IPS DF 19.7 (cell line): ENCODE measurements at places on chromosomes 3 and 15.

DNA sequence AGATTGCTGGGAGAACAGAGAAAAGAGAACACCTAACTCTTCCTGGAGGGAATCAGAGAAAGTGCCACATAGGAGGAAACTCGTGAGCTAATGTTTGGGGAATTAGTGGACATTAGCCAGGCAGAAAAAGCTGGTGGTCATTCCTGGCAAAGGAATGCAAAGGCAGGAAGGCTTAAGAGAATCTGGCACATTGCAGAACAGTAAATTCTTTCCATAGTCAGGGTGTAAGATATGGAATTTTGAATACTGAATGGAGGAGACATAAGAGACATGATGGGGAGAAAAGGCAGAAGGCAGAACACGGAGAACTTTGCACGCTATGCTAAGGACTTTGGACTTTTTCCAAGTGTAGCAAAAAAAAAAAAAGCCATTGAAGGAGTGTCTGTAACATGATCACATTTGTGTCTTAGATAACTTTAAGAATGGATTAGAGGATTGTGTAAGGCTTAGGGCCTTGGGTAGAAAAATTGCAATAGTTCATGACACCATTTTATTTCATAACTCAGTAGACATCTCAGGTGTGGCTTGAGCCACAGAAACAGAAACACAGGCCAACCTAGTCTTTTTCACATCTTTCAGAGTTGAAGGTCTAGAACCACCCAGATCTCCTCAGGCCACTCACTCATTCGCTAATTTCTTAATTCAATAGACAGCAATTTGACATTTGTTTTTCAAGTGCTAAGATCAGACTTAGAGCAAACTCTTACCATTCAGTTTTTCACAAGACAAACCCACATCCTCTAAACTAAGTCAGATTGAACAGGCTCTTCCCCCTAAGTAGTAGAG, 31.2 kb upstream of the CCDC80 start:
- no peak for DNase-seq

DNA sequence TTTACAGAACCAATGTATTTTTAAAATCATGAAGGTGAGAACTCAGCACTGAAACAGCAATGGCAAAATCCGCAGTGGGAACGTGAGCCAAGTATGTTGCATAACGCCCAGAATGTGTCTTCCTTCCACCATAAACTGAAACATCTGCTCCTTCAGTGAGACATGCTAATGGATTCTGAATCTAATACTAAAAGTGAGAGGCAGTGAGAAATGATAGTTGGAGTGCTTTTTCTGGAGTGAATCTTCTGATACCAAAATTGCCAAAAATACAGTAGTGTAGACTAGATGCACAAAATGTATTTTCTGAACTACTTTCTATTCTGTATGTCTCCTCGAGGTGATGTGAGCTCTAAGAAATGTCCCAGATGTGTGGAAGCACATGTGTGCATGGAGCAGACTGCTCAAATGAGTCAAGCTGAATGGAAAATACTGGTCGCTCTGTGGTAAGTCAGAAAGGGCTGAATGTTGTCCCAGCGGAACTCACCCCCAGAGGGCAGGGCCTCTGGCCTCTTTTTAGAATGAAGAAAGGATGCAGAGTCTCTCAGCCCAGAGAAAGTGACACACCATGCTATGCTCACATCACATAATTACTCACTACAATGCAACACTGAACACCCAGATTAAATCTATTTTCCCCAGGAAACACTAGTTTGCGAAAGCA, 73.0 kb downstream of the ATP10A start:
- no peak for DNase-seq

- DNase-seq, result no peak
These were observed 5.9 kb upstream of the ABHD10 start for GRCh38 chr3:111972891-111973290.

DNA sequence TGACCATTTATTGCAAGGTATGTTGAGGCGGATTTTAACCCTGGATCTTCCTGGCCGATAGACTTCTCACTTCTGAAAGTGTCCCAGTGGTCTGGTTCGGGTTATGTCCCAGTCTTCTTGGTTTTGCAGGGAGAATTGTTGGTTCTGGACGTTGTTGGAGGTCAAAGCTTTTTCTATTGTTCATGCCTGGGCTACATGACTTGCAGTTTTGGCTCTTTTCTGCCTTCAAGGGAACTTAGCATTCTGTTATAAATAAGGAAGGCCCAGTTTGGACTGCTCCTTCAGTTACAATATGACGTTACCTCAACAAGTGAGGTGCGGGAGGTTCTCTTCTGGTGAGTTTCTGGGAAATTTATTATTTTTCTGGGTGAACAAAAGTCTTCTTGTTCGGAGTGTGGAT, 614.3 kb downstream of the DIPK2A start:
- DNase-seq, result no peak

GRCh38 chr3:49020330-49021212, 1.4 kb upstream of the NDUFAF3 start:
- DNase-seq, result no peak

DNA sequence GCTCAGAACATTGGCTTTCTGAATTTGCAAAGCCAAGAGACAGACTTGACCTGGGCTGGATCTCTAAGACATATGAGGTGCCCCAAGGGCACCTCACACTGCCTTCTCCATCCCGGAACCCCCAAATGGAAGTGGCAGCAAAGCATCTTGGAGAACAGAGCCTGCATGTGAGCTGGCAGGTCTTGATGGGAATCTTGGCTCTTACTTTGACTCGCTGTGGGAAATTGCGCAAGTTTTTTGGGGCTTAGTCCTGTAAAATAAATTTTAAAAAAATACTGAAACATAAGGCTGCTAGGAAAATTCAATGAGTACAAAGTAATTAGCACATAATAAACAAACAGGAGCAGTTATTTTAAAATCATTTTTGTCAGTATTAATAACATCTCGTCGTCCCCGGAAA, 13.7 kb upstream of the SEC22A start:
- no peak for DNase-seq

GRCh38 chr3:170476291-170476690, 57.6 kb downstream of the CLDN11 start:
- no peak for DNase-seq

DNA sequence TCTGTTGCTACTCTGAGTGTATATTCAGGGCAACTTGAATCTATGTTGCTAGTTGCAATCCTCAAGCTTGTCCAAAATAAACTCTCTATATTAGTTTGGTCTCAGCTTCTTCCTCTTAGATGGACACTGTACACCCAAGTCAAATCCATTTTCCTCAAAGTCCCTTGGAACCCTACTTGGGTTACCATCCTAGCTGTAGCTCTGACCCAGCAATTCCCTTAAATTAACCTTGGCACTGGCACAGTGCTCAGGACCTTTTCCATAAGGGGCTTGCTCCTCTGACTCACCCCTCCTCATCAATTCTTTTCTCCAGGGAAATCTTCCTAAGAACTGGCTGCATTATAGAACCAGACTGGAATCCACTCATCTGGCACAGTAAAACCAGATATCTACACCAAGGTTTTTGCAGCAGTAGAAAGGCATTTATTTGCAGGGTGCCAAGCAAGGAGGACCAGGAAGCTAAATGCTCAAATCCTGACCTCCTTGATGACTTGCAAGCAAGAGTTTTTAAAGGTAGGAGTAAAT, 44.9 kb upstream of the B3GALNT1 start:
- no peak for DNase-seq

GRCh38 chr3:167814441-167814951, 79.0 kb downstream of the SERPINI1 start:
- DNase-seq, result no peak

- DNase-seq, result no peak
These were observed 72.0 kb downstream of the DHX30 start for GRCh38 chr3:47874913-47875312.

DNA sequence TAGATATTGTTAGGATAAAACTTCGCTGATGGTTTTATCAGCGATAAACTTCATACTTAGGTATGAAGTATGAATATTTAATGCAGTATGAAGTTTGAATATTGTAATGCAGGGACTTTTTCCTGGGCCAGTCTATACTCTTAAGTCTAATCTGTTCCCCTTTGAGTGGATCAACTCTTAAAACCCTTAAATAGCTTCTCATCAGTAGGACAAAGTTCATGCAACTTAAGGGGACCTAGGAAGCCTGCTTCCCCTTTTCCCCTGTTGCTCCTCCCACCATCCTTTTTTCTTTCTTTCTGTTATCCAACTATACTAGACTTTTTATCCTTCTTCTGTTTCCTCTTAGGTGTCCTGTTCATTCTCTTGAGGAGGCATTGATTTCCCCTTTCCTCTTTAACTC, 78.7 kb downstream of the MITF start:
- DNase-seq, result no peak

- DNase-seq, result no peak
These were observed 74.9 kb downstream of the BTLA start for GRCh38 chr3:112424394-112424793.

GRCh38 chr15:67556976-67557570, 14.6 kb downstream of the MAP2K5 start:
- DNase-seq, result no peak

GRCh38 chr15:71131601-71132362, 16.5 kb downstream of the THSD4 start:
- DNase-seq, result no peak

DNA sequence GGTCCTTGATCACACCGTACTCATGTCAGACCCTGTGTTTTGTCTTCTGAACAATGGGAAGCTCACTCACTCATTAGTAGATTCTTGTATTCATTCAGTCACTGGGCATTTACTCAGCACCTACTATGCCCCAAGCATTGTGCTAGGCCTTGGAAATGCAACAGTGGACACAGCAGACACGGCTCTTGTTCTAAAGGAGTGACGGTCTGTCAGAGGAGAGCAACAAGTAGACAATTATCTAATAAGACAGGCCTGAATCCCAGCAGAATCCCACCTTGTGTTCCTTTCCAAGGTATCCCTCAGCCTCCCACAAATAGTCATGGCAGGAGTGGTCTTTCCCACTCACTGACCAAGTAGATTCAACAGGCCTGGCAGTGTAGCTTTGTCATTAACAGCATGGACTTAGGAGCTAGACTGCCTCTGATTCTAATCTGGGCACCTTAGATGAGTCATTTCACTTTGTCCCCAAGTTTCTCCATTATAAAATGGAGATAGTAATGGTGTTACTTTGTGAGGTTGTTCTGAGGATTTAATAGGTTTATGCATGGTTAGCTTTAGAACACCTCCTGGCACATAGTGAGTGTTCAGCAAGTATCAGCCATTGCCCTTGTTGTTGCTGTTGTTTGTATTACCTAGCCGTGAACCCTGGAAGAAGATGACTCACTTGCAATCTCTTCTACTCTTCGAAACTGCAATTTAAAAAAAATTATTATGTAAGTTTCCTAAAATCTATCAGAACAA, 69.1 kb downstream of the SSUH2 start:
- no peak for DNase-seq

DNA sequence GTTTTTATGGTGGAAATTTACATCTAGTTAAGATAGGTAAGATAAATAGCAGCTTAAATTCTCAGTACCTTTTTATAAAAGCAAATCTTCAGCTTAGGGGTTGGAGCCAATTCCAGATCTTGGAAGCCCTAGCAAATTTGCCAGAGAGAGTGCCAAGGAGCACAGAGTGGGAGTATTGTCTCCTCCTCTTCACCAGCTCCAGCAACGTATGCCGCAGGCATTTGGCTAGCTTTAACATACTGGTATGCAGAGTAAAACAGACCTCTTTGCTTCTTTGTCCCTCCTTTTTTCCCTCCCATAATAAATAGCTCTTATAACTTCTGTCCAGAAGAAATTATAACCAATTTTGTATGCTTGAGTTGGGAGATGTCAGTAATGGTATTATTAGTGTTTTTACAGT, 140.4 kb downstream of the DIPK2A start:
- no peak for DNase-seq

DNA sequence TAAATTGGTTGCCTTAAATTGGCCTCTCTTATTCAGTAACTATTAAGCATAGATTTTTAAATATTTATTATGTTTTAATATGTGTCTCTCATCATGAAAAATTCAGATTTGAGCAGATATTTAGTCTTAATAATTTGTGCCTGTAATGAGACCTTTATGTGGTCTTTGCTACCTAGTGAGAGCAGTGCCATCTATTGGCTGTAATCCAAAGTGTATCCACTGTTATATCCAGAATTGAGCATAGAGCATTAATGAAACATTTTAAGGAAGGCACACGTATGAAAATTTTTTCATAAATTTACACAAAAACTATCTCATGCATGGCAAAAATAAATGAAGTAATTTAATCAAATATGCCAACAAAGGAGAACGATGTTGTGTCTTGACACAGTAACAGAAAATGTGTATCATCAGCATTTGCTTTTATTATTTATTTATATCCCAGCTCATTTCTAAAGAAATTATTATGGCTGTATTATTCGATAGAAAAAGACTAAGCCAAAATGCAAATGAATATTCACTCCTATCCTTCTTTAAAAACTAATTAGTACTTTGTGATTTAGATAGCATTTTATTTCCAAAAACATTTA, 203.5 kb downstream of the RSRC1 start:
- no peak for DNase-seq

- DNase-seq, result no peak
These were observed 393.7 kb upstream of the RGMA start for GRCh38 chr15:93482731-93483130.

DNA sequence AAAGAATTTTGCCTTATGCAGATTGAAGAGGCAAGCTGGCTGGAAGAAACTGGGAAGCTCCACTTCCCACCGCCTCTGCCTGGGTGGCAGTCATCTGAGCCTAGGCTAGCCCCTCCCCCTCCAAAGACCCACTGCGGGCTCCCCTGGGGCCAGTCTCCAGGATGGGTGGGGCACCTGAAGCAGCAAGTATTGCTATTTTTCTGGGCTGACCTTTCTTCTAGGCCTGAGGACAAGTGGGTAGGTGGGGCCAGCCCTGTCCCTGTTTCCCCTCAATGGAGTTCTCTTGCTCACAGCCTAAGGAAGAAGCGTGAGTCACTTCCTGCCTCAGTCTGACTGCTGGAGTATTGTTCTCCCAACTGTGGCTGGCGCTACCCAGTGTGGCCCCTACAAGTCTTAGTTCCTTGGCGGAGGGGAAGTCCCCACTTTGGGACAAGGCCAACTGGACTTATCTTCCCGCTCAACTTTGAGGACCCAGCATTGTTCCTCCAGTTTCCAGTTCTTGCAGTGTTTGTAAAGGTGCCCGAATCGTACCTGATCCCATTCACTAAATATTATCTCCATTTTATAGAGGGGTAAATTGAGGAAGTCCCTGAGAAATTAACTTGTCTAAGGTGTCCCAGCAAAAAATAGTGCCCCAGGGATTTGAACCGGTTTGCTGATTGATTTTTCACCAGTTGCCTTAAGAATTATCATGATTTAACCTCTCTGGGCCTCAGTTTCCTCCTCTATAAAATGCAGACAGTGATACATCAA, 1.4 kb downstream of the FURIN start:
- DNase-seq, result peak; percentile 59

DNA sequence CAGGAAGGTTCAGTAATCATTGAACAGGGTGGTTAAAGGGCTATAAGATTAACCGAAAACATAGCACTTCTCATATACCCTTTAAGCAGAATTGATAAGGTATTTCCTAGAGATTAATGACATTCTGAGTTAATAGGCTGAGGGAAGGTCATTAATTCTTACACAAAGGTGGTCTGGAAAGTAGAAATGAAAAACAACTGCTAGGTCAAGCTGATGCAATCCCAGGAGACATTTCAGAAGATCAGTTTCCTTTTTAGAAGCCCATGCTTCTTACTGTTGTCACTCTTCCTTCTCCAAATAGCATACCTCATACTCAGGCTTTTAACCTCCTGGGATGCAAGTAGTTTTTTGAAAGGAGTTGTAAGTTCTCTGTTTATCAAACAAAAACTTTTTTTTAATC, 8.8 kb downstream of the FILIP1L start:
- DNase-seq, result no peak
